ENCODE measurements at places on chromosomes 12 and 14.

GRCh38 chr14:90093942-90094595 is 32.3 kb downstream of the KCNK13 start:
- DNase-seq, result peak; percentile 9

GRCh38 chr12:104586351-104586919 is 129.7 kb downstream of the CHST11 start:
- no peak for DNase-seq

DNA sequence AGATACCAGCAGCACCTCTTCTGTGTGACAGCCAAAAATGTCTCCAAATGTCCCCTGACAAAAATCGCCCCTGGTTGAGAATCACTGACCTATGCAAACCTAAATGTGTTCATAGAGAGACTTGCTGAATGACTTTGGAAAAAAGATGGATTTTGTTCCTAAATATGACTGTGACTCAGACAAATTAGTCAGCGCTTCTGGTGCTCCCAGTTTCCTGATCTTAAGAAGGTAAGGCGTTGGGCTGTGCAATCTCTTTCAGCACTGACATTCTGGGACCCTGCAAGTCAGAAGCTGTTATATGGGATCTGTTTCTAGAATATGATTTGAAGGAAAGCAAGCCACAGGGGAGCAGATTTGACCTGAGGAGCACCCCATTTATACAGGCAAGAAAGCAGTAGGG is 90.6 kb upstream of the PWP1 start:
- no peak for DNase-seq

- no peak for DNase-seq
These were observed 54.4 kb downstream of the SETD3 start for GRCh38 chr14:99426265-99426664.

DNA sequence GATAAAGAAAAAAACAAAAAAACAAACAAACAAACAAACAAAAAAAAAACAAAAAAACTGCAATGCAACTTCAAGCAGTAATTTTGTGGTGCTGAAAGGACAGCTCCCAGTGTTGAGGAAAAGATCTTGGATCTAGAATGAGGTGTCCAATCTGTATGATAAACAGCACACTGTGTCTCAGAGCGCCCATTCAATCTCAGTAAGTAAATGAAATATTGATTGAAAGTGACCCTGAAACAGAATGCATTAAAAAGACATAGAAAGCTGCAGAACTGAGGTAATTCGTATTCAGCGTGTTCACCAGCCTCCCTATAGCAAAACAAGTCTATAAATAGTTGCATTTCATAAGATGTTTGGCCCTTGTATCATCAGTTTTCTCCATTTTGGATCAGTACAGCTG is 153.0 kb downstream of the NOVA1 start:
- DNase-seq, result no peak

DNA sequence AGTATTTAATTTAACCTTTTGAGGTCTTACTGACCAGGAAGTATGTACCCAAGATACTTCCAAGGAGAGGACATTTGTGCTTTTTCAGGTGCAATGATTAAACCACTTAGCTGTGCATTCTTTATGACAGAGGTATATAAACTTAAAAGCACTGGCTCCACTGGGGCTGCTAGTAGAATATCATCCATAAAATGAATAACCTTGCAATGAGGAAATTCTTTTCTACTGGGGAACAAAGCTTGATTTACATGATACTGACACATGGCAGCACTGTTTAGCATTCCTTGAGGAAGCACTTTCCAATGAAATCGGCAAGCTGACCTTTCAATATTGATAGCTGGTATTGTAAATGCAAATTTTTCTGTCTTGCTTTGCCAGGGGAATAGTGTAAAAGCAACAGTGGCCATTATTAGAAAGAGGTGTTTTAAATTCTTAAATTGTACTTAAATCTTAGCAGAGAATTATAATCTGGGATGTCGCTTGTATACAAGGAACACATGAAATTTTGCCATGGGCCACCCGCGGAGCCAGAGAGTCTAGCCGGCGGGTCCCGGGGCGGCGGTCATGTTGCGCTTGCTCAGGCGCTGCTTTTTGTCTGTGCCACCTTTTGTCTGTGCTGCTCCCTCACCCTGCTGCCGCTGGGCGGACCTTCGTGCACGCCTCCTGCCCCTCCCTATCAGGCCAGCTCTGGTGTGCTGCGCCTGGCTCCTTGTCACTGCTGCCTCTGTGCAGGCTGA is 20.9 kb upstream of the BLTP3B start:
- DNase-seq, result no peak

GRCh38 chr14:70538087-70538486 is 3.3 kb upstream of the ADAM20 start:
- DNase-seq, result no peak

GRCh38 chr14:91354221-91354916 is 63.3 kb downstream of the CCDC88C start:
- DNase-seq, result no peak

- DNase-seq, result no peak
These were observed at the start of gene GPR135 for GRCh38 chr14:59465316-59466135. GPR135 (minus strand) TSS chr14:59465380; CDS start chr14:59465226, 154 bp downstream.

- no peak for DNase-seq
These were observed 95.6 kb downstream of the ETV6 start for GRCh38 chr12:11745113-11745512.

DNA sequence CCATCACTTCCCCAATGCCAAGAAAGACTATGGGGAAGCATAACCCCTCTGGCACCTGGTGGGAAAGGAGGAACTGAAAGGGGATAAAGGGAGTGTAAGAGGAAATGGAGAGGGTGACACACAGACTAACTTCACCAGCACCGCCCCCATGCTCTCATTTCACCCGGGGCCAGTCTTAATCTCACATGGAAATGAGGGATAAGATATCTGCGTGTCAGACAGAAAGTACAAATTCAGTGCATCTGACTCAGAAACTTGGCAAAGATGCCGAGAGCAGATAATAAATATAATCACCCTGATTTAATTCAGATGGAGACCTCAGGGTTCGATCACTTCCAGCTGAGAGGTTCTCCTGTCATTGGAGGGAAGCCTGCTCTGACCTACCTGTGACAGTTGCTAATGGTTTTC is 191.6 kb downstream of the DUSP6 start:
- no peak for DNase-seq

GRCh38 chr14:51726166-51726899 is 74.6 kb downstream of the FRMD6 start:
- no peak for DNase-seq

DNA sequence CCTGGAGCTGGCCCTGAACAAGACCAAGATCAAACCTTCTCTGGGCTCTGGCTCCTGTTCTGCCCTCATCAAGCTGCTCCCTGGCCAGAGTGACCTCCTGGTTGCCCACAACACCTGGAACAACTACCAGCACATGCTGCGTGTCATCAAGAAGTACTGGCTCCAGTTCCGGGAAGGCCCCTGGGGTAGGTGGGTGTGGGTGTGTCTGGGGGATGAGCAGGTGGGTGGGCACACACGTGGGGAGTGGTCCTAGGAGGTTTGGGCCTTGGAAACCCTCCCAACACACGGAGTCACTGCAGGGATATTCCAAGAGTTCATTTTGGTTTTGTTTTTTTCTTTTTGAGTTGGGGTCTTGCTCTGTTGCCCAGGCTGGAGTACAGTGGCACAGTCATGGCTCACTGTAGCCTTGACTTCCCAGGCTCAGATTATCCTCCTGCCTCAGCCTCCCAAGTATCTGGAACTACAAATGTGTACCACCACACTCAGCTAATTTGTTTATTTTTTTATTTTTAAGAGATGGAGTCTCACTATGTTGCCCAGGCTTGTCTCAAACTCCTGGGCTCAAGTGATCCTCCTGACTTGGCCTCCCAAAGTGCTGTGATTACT is 16.5 kb downstream of the PLBD2 start:
- DNase-seq, result no peak

DNA sequence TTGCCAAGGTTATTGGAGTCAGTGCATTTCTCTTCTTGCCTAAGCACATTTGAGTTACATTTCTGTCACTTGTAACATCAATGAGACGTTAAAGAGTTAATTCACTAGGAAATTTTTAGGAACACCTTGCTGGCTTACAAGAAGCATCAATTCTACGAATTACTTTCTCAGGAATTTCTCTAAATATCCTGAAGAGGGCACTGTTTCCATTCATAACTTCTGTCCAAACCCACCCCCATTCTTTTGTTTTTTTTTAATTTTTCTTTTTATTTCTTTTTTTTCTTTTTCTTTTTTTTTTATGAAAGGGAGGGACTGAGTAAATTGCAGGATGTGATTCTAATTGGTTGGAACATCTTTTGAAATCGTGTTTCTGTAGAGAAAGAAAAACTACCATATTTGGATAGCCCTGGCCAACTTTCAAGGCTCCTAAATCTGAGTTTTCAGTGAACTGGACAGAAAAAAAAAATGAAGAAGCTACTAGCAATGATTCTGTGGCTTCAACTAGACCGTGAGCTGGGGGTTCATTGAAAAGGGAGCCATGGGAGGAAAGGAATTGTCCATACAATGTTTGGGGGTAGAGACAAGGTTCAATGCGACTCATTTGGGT is 285.3 kb downstream of the DAD1 start:
- no peak for DNase-seq

DNA sequence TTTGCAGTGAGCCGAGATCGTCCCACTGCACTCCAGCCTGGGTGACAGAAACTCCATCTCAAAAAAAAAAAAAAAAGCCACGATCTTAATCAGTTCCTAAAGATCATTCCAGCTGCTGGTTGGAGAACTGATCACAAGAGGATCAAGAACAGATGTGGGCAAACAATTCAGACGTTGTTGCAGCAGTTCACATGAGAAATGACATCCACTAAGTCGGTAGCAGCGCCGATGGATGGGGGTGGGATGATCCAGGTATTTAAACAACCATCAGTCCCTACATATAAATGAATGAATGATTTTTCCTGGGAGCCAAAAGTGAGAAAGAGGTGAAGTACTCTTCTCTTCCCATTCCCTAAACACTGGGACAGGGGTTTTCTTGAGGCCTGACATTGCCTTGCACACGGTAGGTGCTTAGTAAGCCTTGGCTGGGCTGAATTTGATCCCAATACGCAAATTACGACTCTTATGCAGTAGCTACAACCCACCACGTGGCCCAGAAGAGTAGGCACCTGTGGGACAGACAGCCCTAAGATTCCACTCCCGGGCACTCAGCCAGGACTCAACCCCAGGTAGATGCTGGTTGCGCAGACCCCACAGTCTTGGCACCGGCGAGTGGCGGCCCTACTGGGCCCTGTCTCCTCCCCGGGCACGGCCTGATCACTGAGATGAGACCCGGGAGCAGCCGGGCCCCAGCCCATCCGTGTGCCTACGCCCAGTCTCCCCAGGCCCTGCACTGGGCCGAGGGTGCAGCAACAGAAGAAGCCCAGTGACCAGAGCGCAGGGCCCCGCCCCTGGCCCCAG is 565 bp downstream of the SPRYD3 start:
- no peak for DNase-seq

- DNase-seq, result no peak
These were observed 32.2 kb downstream of the SUSD6 start for GRCh38 chr14:69643430-69644200.

DNA sequence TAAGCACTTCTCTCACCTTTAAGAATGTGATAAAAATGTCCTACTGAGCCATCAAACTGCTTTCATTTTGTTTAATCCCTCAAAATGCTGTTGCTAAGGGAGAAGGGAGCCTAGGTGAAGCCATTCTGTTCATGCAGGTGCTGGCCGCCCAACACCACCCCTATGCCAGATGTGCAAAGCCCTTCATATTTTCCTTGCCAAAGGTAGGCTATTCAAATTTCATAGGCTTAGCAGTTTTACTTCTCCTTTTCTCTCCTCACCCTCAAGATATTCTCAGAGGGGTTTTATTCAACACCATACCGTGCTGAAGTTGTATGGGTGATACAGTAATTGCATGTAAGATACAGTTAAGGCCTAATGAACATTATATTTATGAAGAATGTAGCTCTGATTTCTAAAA is 461.7 kb downstream of the GXYLT1 start:
- no peak for DNase-seq

GRCh38 chr14:96713426-96713825 is 83.8 kb upstream of the VRK1 start:
- DNase-seq, result no peak

DNA sequence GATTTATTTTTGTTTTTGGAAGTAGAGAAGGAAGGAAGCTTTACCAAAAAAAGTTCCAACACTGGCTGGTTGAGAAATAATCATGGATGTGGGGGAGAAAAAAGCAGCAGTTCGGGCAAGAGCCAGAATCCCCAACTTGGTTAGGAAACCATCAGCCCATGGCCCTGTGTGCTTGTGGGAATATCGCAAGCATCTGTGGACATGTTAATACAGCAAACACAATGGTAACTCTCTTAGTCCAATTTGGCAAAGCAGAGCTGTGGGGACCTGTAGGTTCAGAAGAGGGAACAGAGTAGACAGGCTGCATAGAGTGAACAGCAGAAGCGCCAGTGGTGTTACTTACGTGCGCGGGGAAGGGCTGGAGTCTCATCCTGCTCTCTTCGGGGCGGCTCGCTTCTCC is 46.8 kb downstream of the TCHP start:
- DNase-seq, result no peak

- no peak for DNase-seq
These were observed 8.1 kb downstream of the L2HGDH start for GRCh38 chr14:50303744-50304471.

DNA sequence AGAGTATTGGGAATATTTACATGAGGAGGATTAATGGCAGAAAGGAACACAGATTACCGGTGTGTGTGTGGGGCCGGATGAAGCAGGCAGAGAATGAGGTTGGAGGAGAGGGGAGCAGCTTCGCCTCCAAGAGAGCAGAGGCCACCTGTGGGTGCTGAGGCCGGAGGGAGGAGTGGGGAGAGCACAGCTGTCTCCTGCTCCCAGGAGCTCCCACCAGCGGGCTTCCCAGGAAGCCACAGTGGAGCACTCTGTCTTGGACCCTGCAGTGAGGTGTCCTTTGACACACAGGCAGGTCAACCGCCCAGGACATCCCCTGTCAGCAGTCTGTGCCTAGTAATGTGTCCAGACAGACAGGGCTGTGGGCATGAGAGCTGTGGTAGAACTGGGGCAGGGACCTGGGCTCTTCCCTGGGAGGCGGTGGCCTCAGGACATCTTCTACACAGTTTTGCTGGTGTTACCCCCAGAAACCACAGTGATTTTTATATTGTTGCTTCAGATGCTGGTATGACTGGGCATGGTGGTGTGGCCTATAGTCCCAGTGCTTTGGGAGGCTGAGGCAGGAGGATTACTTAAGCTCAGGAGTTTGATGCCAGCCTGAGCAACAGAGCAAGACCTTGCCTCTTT is 18.5 kb upstream of the AMN start:
- DNase-seq, result no peak

DNA sequence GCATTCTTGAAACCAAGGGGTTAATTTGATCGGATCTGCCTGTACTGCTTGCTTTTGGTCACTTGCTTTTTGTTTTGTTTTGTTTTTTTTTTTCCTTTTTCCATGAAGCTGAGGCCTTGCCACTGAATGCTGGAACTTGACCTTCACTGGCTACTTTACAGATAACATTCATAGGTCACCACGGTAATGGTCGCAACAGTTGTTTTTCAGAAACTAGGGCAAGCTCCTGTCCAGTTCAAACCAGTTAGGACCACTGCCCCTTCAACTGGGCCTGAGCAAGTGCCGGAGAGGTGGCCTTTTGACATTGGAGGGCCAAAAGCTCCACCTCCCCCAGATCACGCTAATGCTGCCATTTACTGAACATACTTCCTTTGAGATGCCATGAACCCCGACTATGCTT is 147.6 kb downstream of the FOXN3 start:
- no peak for DNase-seq

DNA sequence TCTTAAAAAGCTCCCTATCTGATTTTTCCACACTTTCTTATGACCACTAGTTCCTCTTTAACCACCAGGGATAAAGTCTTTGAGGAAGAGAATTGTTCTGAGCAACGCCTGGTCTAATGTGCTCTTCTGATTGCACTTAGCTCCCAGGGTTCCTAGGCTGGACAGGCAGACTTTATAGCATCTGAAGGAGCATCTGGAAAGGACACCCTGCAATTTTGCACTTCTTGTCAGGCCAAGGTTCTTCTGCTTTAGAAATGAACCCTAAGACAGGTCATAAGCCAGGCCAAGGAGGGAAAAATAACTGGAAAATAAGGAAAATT is 126.3 kb downstream of the KTN1 start:
- DNase-seq, result no peak
